ENCODE measurements at places on chromosomes 7 and 10.
A peak's percentile ranks its signal among the peaks of the same experiment; 100 is the strongest.

- no peak for DNase-seq
Observed at GRCh38 chr7:88442413-88442812, 135.7 kb upstream of the STEAP4 start.

DNA sequence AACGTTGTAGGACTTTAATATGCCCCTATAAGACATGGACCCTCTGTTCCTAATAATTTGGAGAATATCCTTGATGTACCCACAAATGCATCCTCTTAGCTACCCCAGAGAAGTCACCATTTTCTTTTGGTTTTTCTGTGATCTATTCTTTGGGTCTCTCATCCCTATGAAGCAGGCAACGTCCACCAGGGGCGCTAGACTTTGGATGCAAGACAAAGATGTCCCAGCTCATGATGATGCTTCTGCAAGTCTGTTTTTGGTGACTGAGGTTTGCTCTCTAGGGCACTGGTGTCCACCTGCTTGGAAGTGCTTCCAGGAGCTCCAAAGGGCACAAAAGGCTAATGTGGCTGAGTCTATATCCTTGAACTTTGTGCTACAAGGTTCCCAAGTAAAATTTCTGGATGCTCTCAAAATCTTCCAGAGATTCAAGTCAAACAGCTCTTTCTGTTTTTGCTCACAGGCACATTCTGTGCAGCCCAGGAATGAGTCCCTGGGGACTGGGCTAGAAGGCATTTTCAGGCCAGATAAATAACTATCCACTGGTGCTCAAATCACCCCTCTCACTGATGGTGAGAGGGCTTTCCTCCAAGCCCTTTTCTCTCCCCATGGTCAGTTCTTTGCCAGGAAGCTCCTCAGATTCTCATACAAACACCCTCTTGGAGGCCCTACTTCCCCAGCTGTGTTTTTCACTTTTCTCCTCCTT, 166.4 kb downstream of the C7orf25 start:
- DNase-seq, result no peak

DNA sequence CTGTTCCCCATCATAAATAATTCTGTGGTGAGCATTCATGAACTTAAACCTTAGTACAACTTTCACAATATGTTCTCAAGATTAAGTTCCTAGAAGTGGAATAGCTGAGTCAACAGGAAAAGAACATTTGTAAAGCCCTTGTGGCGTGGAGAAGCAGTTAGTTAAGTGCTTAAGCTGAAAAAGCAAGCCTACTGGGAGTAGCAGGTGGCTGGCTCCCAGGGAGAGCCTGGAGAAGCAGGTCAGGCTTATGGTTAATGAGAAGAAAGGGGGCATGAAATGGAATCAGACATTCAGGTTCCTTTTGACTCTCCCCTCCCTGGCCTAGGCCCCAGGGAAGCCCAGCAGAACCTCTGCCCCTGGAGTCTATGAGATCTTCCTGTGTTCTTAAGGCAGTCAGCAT, 35.3 kb downstream of the VSTM4 start:
- DNase-seq, result no peak

GRCh38 chr7:101066141-101066832, 19.0 kb upstream of the TRIM56 start:
- DNase-seq, result no peak

DNA sequence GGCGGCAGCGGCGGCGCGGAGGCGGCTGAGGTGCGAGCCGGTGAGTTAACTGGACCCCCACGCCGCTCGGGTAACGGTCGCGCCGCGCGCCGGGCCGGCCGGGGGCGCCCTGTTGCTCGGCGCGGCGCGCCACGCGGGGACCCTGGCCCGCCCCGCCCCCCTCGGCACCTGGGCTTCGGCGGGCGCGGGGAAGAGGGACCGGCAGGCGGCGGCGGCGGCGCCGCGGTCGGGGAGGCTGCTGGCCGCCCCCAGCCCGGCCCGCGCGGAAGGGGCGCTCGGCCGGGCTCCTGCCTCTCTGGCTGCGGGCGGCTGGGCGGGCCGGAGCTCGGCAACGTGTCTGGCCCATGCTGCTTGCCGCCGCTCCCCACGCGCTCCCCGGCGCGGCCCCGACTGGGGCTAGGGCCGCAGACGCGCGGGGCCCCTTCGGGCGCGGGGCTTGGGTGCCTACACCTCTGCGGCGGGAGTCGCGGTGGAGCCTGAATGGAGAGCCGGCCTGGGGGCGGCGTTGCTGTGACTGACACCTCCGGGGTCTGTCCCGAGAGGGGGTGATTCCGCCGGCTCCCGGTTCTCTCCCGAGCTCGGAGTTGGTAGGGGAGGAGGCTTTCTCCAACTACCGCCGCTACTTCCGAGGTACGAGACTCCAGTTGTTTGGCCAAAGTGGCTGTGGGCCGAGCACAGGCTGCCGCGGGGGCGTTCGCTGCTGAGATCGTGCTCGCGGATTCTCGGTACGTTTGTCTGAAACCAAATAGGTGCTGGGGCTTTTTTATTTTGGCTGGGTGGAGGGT, 494 bp downstream of the PALS2 start:
- DNase-seq, result no peak

DNA sequence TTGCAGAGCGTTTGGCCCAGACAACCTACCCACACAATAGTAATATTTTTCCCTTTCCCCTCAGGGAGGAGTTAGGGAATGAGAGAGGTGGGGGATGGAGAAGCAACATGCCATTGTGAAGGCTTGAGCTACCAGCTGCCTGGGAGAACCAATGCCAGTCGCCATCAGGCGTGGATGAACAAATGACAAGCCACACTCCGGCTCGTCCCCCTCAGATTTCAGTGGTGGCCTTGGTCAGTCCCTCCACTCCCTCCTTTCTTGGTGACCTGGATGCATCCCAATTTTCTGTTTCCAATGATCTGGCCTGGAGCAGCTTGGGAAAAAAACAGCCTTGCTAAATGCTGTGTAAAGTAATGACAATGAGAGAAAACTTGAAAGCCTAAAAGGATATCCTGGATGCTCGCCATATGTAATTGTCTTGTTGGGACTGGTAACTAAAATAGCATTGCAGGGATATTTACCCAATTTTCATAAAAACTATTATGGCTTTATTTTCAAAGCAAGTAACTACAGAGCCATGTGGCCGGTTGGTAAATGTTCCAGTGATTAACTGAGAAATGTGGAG, 110.7 kb downstream of the ICA1 start:
- DNase-seq, result no peak

DNA sequence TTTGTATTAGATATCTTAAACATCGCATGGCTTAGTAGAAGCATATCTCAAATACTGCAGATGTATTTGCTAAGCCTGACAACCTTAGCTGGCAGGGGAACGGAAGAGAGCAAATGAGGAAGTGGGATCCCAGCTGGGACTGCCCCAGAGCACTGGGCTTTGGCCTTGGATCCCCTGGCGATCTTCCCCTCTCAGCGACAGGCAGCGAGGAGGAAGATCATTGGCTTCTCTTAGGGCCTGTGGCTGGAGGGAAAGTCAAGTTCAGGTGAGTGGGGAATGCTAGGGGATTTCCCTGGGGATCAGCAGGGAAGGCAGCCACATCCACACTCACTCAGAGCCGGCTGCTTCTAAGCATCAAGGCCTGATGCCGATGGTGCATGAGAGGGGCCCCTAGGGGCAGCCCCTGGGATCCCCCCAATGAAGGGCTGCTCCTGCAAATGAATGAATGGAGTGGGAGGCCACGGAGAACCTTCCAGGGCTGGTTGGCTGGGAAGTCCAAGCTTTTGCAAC, 42.0 kb downstream of the LYZL2 start:
- no peak for DNase-seq

- DNase-seq, result no peak
Observed at GRCh38 chr7:128076796-128077271, 45.6 kb upstream of the LRRC4 start.

- no peak for DNase-seq
Observed at GRCh38 chr7:47358944-47359588, 222.8 kb downstream of the TNS3 start.

DNA sequence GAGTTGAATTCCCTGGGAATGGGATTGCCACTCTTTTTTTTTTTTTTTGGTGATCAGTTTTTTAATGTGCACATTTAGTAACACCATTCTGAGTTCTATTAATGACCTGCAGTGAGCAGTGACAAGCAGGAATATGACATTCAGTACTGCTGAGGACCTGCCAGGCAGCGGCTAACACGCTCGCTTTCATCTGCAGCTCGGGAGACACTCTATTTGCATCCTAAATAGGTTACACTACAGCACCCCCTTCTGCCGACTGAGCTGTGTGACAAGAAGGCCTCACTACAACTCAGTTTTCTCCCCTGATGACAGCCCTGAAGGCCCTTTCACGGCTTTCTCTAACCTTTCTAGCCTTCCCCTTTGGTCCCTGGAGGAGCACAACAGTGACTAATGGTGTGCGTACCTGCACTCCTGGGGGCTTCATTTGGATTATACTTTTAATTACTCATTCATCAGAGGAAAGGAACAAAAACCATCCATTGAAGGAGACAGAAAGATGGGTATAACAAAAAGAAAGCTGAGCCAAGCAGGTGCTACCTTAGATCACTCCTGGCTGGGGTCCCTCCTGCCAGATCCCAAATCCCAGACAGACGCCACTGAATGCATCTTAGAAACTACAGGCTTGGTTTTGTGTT, 872.4 kb downstream of the LRMDA start:
- no peak for DNase-seq

DNA sequence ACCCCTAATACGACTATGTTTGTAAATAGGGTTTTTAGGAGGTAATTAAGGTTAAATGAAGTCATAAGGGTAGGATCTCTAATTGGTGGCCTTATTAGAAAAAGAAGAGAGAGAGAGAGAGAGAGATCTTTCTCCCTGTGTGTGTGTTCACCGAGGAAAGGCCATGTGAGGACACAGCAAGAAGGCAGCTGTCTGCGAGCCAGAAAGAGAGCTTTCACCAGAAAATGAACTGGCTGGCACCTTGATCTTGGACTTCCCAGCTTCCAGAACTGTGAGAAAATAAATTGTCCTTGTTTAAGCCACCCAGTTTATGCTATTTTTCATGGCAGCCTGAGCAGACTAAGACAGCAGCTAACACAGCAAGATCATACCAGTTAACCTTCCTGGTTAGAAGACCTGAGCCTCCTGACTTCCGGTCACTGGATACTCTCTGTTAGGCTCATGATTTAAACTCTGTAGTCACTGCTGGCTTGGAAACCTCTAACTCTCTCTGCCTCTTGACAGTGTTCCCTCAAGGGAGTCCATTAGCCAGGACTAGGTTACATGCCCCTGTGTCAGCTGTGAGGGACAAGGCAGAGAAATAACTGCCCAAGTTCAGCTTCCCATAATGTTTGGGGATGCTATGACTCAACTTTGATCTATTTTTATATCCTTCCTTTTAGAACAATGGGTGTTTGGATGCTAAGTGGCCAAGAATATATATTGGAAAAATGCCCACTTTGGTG, 102.3 kb downstream of the DYNC1I1 start:
- no peak for DNase-seq

GRCh38 chr7:12016439-12016838, 184.4 kb upstream of the THSD7A start:
- DNase-seq, result no peak

- no peak for DNase-seq
Observed at GRCh38 chr10:94274142-94274787, 88.5 kb downstream of the NOC3L start.

DNA sequence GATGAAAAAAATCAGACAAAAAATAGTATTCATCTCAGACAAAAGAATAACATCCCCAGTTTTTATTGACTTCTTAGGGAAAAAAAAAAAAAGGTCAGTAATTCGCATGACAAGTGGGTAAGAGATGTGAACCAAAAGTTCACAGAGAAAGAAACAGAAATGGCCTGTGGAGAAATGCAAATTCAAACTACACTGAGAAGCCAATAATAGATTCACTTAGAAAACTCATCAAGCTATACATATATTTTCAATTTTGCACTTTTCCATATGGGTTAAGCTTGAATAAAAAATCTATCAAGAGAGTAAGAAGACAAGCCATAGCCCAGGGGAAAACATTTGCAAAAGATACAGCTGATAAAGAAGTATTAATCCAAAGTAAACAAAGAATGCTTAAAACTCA, 28.0 kb downstream of the HERC4 start:
- DNase-seq, result no peak

DNA sequence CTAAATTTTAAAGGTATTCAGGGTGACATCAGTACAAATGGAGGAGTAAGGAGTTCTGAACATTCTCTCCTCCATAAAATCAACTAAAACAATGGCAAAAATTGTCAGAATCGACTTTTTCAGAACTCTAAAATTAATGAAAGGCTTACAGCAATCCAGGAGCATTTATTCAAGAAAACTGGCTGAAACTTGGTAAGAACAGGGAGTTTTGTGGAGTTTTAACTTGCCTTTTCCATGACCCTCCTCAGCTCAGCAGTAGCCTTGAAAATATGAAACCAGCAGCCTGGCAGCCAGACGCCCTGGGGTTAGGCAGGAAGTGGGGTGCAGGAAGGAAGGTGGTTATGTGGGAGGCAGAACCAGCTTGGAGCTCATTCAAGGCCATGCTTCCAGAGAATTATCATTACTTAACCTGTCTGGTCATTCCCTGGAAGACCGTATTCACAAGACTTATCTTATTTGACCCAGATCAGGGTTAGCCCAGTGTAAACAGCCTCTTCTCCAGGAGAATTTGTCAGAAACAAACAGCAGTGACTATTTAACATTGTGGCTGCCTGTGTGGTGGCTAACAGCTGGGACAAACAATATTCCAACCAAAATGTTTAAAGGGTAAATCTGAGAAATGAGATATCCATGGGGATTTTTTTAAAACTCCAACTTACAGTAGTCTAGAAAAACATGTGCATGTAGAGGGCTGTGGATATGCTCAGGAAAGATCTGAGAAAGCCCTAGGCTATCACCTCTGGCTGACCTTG, 75.7 kb upstream of the MACROH2A2 start:
- no peak for DNase-seq

GRCh38 chr7:30510124-30511075, 5.8 kb upstream of the GGCT start:
- DNase-seq, result peak; percentile 23

- no peak for DNase-seq
Observed at GRCh38 chr10:11341283-11341960, 270.0 kb downstream of the USP6NL start.

DNA sequence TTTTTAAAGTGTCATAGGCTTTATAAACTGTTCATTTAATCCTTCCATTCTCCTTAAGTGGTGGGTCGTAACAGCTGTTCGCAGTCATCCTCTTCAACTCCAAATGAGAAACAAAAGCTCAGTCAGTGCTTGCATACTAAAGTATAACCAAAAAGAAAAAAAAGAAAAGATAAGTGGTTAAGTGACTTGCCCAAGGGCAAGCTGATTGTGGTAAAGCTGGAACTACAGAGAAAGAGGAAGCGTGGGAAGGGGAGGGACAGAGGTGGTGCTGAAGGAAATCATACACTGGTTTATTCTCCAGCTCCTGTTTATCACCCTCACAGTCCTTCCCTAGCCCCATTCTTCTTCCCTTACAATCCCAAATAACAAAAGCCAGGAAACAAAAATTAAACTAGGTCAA, 29.6 kb downstream of the IDE start:
- no peak for DNase-seq

- DNase-seq, result peak; percentile 19
Observed at GRCh38 chr7:2632733-2633537, 1.1 kb downstream of the TTYH3 start.

- DNase-seq, result no peak
Observed at GRCh38 chr7:91945476-91945875, 4.8 kb downstream of the AKAP9 start.

DNA sequence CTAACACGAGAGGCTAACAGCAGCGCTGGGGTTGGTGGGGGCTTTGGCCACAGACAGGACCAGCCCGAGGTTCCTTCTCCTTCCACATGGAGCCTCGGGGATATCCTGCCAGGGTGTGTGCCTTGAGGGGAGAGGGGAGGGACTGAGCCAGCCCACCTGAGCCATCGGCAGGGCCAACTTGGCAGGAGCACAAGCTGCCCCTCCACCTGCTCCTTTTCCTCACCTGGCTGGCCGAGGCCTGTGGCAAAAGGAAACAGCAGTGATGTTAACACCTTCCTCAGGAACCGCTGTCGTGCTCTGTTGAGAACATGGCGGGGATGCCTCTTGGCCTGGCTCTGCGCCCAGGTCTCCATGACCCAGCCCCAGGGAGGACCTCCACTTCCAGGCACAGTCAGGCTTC, 255.1 kb upstream of the PPP2R2D start:
- no peak for DNase-seq
